ENCODE measurements at places on chromosomes 7 and 10.

DNA sequence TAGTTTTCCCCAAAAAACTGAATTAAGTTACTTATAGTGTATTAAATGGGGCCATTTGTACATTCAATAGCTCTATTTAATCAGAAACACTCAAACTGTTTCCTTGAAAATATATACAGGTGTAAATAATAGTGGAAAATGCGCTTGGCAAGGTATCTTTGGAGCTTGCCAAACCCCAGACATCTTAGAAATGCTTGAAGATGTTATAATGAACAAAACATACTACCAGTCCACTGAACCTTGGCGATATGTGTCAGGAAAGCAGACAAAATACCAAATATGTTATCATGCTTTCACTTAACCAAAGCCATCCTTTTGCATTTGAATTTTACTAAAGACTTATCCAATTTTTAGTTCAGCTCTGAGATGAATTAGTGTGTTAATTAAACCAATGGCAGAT lies 352.7 kb upstream of the SEMA3A start:
- no peak for DNase-seq

- DNase-seq = no peak
These were observed 226.0 kb downstream of the BMPER start for GRCh38 chr7:34131371-34131770.

DNA sequence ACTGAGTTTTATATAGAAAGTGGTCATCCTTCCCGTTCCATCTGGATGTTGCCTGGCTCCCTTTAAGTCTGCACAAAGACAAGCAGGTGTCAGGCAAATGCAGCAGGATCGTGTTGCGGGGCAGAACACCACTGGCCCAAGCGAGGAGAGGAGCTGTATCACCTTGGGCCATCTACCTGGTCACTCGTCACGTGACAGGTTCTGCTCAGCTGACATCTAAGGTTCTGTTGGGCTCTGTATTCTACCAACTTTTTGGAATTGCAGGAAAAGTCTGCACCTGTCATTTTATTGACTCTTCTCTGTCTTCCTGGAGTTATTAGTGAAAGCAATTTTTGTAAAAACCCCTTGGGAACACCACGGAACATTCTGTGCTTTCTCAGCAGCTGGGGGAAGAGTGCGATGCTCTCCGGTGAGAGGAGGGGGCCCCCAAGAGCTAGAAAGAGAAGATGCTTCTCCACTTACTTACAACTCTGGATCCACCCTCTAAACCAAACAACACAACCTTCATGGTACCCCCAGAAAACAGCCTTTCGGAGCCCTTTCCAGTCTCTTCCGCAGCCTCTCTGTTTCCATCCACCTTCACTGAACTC lies 83.4 kb upstream of the NMT2 start:
- no peak for DNase-seq

DNA sequence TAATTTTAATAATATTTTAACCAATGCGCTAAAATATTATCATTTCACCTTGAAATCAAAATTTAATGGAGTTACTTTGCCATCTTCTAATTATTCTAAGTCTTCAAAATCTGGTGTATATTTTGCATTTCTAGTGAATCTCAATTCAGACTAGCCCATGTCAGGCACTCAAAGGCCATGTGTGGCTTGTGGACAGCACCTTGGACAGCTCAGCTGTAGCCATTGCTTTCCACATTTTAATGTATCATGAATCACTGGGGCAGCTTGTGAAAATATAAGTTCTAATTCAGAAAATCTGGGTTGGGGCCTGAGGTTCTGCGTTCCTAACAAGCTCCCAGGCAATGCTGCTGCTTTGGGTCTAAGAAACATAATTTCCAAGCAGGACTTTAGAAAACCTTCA lies 57.2 kb downstream of the MGAM2 start:
- DNase-seq = no peak

DNA sequence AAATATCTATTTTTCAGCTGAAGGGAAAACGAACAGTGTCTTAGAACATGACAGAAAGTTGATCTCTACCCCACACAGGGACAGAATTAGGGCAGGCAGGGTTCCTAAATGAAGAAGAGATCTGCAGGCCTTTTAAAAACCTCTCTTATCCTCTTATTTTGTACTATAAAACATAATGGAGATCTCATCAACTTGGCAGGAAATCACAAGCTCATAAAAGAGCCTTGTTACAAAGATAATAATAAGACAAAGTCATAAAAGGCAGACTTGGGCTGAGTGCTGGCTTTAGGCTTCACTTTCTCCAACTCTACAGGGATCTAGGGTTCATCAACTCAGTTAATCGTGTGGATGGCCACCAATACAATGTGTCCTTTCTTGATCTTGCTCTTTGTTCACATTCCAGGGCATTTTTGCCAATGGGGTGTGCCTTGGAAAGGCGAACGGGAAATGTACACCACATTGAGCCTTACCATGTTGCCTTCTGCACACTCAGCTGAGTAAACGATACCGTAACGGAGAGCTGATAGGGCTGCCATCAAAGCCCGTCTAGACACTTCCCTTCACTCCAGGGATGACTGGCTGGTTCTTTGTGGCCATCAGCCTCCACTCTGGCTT lies 7.1 kb upstream of the TEX36 start:
- DNase-seq = no peak

- peak; percentile 75 for DNase-seq
These were observed 197.4 kb downstream of the RNLS start for GRCh38 chr10:88385601-88386203.

GRCh38 chr10:88582806-88583583 lies at the start of gene RNLS:
TSS of gene RNLS (minus strand) at chr10:88583318.
- DNase-seq = peak; percentile 85

DNA sequence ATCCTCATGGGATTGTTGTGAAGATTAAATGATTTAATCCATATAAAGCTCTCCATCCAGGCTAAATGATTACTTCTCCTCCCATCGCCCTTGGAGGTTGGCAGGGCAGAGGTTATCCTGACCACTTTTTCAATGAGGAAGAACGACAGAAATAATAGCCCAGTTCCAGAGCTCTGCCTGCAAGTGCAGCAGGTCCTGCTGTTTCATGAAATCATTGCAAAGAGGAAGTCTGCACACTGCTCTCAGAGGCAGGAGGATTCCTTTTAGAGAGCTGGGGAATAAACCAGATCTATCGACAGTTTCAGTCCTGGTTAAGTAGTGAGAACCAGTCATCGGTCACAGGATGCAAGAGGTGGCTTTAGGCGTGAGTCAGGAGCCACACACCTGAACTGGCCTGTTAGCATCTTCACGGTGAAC lies 25.0 kb upstream of the CDH23 start:
- no peak for DNase-seq

DNA sequence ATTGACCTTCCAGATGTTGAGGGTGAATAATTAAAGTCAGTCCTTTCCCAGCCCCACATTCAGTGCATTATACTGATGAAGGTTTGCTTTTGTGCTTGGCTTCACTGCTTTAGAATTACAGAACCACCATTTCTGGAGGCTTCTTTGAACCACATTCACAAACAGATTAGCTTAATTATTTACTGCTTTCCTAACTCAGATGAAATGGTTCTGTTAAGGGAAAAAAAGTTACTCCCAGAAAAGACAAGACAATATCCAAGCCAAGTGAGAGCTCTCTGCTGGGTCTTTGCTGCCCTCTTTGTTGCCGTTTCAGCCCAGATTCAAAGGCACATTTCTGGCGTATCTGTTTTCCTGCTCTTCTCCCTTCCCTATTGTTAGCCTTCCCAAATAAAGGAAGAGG lies 188.9 kb downstream of the AHR start:
- DNase-seq = no peak

DNA sequence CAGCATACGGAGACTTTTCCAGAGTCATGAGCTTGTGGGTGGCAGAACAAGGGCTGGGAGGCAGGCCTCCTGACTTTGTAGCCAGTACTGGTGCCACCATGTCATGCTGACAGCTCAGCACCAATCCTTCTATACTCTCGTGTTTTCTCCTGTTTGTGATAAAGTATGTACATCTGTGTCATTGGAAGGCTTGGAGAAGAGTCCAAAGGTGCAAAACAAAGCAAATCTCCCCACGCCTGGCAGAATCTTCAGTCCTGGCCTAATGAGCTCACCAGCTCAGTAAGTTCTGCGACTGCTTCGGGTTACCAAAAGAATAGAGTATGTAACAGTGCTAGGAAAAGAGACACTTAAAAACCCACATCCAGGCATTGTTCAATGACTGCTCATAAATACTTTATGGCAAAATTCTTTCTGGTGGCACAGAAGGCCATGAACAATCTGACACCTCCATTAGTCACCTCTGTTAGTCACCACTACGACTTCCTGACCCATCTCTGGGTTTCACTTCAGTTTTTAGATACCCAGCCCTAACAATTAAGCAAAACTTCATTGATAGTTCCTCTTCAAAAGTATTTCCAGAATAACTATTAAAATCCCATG lies 24.5 kb downstream of the STEAP1 start:
- DNase-seq = no peak

- DNase-seq = no peak
These were observed 39.7 kb downstream of the CACNB2 start for GRCh38 chr10:18179891-18180290.

- DNase-seq = no peak
These were observed 2.9 kb downstream of the HKDC1 start for GRCh38 chr10:69223028-69223342.

DNA sequence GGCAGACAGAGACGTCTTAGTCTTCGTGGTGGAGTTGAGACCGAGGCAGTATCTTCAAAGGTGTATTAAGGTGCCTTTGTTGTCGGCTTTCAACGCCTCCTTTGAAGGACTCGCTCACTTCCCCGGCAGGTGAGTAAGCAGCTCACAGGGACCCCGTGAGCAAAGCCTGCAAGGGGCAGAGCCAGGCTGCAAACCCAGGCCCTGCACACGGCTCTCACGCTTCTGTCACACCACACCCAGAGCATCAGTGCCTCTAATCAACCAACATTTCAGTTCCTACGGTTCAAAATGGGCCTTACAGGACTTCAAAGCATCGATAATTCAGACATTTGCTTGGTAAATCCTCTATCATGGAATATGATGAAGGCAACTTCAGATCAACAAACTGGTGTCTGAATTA lies 64.8 kb upstream of the INSIG1 start:
- peak; percentile 28 for DNase-seq

GRCh38 chr10:44017483-44018145 lies 367.3 kb downstream of the CXCL12 start:
- DNase-seq = peak; percentile 59

DNA sequence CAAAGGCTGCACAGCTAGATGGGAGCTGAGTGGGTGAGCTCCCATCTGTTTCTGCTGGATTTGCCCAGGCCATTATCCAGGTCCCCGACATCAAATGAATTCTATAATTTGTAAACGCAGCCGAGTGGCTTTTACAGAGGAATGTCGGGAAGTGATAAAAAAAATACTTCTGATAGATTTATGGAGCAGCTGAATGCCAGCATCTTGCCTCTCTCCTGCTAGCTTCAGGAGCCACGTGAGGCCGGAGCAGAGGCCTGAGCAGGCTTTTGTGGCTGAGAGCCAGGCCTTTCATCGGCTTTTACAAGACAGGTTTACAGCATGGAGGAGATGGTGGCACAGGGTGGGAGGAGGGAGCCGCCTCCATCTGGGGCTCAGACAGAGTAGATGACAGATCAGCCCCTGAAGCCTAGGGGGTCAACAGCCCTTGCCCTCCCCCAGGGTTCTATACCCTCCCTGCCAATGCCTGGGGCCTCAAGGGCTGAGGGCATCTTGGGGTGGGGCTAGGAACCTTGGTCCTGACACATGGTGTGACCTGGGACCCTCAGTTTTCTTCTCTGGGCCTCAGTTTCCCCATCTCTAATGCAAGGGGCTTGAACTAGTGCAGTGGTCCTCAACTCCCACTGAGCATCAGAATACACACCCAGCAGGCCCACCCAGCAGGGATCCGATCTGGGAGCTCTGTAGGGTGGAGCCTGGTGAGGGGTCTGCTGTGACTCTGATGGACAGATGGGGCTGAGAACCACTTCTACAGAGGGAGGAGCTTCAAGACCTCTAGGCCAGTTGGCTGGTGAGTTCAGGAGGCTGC lies 44.2 kb upstream of the PCBD1 start:
- DNase-seq = no peak

GRCh38 chr10:90561666-90562065 lies 296.2 kb downstream of the HTR7 start:
- no peak for DNase-seq

- no peak for DNase-seq
These were observed 226.2 kb upstream of the TCF7L2 start for GRCh38 chr10:112723876-112724275.

DNA sequence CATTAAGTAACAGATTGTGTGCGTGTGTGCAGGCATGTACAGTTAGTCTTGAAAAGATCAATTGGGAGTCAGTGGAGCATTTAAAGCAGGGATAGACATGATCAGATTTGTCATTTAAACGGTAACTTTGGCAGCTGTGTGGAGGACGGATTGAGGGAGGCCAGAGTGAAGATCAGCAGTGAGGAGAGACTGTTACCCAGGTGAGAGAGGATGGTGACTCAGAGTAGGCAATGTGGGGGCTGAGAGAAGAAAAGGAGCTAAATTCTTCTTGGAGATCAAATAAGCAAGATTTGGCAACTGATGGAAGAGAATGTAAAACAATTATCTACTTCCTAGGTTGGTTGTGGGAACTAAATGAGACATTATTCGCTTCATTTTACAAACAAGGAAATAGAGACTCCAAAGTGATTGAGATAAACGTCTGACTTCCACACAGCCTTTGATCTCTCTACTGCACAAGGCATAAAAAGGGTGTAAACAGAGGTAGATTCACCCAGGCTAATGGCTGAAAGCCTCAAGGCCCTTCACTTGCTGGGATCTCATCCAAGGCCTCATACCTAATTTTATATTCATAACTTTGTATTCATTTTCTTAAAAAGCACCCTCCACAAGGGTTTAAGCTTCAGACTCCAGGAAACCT lies 665.1 kb upstream of the GALNT17 start:
- no peak for DNase-seq

- no peak for DNase-seq
These were observed 193.8 kb upstream of the WDR11 start for GRCh38 chr10:120657371-120657770.

- DNase-seq = no peak
These were observed 153.6 kb upstream of the ZMIZ1 start for GRCh38 chr10:78915190-78915518.

Measured in right lobe of liver (tissue), 6 donors.